Stimulated activated CD4-positive, alpha-beta T cell treated with anti-CD3 and anti-CD28 coated beads, Interleukin-12 subunit alpha, Interleukin-12 subunit beta, amount 100 ng/mL, for 4 hours (primary cell): ENCODE measurements at places on chromosomes 6 and 20.

DNA sequence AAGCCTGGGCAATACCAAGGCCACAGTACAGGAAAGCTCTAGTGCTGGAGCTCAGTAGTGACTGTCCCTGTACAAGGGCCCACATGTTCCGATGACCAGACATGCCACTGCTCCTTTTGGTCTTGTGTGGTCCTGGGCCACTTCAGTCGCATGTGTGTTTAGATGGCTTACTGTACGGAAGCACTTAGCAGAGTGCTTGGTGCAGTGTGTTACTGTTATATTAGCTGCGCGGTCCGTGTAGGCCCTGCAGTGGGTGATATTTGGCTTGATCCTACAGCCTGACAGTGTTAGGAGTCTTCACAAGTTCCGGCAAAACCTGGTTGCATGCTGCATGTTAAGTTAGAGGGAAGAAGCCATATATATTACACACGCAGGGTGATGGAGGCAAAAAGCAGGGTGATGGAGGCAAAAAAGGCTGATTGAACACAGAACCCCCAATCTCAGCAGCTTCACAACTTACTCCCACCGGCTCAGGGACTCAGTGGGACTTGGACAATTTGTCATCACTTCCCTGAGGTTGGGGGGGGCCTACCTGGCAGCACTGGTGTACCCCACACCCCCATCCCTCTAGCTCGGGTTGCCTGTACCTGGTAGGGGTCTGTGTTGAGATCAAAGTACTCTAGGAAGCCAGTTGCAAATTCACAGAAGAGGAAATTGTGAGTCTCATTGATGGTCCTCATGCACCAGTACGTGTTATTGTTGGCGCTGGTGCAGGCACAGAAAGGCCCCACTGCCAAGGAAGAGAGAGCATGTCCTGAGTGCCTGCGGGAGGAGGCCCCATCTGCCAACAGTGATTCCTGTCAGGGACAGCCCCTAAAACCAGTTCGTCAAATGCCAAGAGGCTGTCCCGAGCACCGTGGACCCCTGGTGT, 122.6 kb downstream of the SULF2 start:
- DNase-seq, result no peak

DNA sequence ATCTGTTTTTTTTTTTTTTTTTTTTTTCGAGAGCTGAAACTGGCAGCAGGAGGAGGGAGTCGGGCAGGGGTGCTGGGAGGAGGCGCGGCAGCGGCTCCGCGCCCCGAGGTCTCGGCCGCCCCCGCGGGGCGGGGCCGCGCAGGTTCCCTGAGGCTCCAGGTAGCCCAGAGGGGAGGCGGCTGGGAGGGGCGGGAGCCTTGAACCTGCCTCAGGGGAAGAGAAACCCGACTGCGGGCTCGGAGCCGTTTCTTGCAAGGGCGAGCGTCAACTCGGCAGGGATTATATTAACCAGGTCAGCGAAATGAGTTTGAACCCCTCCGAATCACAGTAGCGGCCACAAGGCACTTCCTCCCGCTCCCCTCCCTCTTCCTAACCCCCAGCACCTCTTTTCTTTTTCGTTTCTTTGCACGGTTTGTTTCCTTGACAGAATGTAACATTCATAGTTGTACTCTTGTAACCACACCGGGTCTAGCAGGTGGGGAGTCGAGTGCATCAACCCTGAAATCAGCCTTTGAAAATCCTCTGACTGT, 2.0 kb downstream of the MYB start:
- DNase-seq, result peak; percentile 67

DNA sequence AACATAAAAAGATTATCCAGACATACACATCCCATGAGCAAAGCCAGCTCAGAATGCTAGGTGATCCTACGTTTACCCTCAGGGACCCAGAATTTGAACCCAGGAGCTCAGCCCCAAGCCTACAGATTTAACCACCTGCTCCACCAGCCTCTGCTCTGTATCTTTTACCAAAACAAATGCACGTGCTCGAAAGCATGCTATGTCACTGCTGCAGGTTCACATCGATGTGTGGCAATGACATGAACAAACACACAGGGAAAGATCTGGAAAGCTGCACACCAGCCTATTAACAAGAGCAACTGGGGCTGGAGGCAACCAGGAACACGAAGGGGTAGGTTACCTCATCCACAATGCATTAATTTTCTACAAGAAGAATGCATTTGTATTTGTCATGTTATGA, 32.1 kb downstream of the PREX1 start:
- no peak for DNase-seq

DNA sequence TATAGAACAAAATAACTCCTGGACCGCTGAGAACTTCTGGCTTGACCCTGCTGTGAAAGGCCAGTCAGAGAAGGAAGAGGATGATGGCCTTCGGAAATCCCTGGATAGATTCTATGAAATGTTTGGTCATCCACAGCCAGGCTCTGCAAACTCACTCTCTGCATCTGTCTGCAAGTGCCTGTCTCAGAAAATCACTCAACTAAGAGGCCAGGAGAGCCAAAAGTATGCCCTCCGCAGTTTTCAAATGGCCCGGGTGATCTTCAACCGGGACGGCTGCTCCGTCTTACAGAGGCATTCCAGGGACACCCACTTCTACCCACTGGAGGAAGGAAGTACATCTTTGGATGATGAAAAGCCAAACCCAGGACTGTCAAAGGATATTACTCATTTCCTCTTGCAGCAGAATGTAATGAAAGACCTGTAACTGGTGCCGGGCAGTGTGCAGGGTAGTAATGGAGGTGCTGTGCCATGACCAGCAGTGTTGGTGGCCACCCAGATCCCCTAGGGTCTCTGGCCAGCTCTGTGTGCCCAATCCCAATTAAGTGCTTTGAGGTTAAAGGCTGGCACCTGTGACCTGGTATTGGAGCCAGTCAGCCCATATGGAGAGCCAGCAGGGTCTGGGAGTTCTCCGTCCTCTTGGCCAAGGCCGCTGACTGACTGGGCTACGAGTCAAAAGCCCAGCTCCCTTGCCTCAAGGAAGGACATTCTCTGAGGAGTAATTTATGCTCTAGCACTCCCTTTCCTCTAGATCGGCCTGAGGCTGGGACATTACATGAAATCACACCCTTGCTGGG, 87.1 kb downstream of the TRMT6 start:
- no peak for DNase-seq

DNA sequence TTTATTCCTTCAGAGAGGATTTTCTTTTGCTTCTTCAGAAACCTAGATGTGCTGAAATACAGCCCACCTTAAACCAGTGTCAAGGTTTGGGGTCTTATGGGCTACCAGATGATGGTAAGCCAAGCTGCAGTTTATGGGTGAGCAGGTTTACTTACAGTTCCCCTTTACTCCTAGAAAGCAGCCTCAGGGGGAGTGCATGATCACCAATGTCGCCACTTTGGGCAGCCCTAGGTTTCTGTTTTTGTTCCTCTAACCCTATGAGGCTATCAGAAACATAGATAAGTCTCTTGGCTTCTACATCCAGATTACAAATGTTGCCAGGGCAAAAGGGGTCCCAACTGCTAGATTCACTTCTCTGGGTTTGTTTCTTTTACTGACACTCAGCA, 67.2 kb downstream of the TRIM27 start:
- no peak for DNase-seq

GRCh38 chr6:14047151-14047740, 70.3 kb upstream of the CD83 start:
- DNase-seq, result no peak

GRCh38 chr6:154504102-154504501, 6.4 kb downstream of the CNKSR3 start:
- no peak for DNase-seq

DNA sequence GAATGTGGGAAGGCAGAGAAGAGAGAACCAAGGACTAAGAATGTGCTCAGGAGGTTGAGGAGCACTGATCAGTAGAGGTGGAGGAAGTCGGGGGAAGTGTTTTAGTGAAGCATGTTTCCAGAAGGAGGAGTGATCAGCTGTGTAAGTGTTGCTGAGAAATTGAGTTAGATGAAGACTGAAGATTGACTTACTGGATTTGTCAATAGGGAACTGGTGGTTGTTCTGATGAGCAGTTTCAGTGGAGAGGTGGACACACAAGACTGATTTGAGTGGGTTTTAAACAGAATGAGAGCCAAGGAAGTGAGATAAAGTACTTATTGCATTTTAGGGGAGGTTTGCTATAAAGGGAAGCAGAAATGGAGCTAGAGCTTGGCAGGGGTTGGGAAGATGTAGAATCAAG, 182.6 kb downstream of the CDKAL1 start:
- no peak for DNase-seq

DNA sequence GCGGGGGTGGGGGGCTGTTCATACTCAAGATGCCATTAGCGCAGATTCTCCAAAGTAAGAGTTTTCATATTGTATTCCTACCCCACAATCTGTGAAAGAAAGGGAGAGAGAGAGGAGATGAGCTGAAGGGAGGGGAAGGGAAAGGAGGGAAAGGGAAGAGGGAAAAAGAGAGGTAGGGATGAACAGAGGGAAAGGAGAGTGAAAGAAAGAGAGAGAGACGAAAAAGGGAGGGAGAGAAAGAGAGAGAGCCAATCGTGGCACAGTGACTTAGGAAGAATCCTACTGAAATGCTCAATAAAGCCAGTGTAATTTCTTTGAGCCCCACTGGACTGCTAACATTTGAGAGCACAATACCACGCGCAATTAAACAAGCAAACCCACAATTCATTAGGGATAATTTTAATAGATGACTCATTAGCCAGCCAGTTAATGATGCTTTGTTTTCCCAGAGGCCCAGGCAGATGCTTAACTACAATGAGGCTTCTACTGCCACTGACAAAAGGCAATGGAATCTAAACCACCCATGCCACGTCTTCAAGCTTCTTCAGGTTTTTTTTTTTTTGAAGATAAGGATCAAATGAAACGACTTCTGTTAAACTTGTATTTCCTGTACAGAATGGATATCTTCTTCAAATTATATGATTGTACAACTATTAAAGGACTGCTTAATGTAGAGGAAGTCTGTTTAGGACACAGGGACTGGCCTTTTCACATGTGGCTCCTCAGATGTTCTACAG, 306.8 kb downstream of the FOXC1 start:
- DNase-seq, result no peak

- no peak for DNase-seq
These were observed 1.0 kb downstream of the FKBP1A start for GRCh38 chr20:1391640-1392442.

- DNase-seq, result no peak
These were observed 496.3 kb downstream of the DHX35 start for GRCh38 chr20:39458452-39458851.

- DNase-seq, result peak; percentile 49
These were observed 140.1 kb downstream of the QKI start for GRCh38 chr6:163554663-163555062.

DNA sequence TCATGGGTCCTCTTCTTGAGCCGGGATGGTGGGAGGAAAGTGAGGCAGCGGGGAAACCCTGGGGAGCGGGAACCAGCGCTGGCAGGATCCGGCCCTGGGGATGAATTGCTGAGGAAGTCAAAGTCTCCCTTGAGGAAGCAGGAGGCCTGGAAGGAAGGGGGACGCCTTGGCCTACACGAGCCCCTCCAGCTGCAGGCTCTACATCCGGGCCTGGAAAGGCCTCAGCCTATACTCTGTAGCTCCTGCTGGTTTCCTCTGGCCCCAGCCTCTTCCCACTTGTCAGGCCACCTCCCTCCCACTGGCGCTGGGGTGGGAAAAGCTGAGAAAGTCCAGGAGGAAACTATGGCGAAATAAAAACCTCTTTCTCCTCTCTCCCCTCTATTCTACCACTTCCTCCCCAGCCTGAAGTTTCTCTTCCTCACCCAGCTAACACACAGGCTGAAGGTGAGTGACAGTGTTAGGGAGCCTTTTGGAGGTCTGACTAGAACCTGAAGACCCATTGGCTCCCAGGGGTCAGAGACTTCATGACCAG, 14.9 kb downstream of the TREML2 start:
- no peak for DNase-seq

- DNase-seq, result no peak
These were observed 373.6 kb downstream of the CDH26 start for GRCh38 chr20:60331688-60332300.

DNA sequence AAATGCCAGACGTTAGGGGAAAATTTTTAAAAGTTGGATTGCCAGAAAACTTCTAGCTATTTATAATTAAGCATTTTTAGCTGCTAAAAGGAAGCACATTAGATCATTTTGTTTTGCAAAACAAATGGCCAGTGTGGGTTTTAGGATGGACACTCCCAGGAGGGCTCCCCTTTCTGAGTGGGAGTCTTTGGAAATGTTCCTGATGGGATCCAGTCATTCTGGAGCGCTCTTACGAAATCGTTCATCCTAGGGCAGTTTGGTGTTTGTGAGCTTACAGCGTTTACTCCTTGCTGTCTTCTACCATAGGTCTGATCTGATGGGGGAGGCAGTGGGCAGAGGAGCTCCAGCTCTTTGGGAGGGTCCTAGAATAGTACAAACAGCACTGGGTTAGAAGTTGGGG, 14.7 kb downstream of the GNAS start:
- no peak for DNase-seq

GRCh38 chr6:166381733-166382499, 824 bp downstream of the MPC1 start:
- peak; percentile 68 for DNase-seq

DNA sequence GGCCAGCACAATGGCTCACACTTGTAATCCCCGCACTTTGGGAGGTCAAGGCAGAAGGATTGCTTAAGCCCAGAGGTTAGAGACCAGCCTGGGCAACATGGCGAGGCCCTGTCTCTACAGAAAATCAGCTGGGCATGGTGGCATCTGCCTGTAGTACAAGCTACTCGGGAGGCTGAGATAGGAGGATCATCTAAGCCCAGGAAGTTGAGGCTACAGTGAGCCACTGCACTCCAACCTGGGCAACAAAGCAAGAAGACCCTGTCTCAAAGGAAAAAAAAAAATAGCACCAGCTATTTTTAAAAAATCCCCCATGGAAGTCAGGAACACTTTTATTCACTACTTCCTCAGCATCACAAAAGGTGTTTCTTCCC, 45.2 kb upstream of the FOXQ1 start:
- DNase-seq, result no peak

- DNase-seq, result peak; percentile 57
These were observed 43.6 kb downstream of the C6orf15 start for GRCh38 chr6:31068669-31069340.

- peak; percentile 39 for DNase-seq
These were observed 505 bp upstream of the WRNIP1 start for GRCh38 chr6:2764610-2765165.

DNA sequence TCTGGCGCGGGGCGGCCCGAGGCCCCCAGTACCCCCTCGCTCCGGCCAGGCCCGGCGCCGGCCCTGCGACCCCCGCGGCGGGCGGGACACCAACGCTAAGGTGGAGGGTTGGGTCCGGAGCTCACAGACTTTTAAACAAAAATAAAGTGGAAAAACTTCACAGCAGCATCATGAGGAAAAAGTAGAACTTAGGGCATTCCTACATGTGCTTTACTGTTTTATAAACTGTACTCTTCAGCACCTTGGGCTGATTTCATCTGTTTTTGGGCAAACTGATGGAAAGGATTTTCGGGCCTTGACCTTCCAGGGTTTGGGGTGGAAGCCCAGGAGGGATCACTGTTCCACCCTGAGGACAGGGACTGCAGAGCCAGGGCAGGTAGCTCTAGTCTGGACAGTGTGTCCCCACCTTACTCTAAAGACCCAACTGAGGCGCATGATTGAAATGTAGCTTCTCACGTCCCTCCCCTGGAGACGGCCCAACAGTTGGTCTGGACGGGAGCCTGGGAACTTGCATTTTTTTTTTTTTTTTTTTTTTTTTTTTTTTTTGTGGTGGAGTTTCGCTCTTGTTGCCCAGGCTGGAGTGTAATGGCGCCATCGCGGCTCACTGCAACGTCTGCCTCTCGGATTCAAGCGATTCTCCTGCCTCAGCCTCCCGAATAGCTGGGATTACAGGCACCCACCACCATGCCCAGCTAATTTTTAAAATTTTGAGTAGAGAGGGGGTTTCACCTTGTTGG, 740 bp downstream of the NELFCD start:
- DNase-seq, result no peak
